CD4-positive, alpha-beta T cell treated with Interleukin-15 for 4 hours (primary cell): ENCODE measurements at places on chromosomes 1 and 21.

- DNase-seq = no peak
Measured at GRCh38 chr1:156652131-156652991, 10.4 kb downstream of the BCAN start.

GRCh38 chr1:12005488-12006166 is 13.7 kb upstream of the MIIP start:
- DNase-seq = no peak

DNA sequence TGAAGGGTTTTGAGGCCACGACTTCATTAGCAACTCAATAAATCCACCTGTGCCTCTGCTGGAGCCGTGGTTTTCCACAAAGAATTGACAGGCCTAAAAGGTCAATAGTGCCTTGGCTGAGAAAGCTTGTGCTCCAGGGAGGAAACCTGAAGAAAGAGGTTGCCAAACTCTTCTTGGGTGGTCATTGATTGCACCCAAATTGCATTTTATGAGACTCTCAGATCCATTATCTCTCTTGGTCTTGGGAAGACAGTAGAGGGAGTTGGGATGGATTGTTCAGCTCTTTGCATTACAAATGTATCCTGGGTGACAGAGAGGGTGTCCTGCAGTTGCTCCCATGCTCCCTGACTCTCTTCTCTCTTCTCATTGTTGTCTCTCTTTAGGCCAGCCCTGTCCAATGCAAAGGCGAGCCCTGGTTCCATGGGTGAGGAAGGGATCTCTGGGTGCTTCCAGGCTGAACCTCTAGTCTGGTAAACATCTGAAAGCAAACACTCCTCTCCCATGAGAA is 46.1 kb upstream of the HTR1D start:
- DNase-seq = no peak

DNA sequence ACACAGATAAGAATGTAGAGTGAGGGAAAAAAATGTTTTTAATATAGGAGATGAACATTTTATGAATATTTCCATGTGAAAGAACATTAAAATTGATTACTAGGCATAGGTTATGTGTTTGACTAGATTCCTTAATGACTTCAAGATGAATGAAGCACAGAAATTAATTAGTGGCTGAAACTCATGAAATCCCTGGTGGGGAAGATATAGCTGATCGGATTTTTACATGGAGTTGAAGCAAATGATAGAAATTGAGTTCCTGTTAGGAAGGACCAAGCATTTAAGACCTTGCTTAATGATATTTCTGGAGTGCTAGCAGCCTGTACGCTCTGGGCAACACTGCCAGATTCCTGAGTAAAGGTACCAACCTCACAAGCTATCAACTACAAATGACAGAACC is 68.9 kb upstream of the IVNS1ABP start:
- DNase-seq = no peak

DNA sequence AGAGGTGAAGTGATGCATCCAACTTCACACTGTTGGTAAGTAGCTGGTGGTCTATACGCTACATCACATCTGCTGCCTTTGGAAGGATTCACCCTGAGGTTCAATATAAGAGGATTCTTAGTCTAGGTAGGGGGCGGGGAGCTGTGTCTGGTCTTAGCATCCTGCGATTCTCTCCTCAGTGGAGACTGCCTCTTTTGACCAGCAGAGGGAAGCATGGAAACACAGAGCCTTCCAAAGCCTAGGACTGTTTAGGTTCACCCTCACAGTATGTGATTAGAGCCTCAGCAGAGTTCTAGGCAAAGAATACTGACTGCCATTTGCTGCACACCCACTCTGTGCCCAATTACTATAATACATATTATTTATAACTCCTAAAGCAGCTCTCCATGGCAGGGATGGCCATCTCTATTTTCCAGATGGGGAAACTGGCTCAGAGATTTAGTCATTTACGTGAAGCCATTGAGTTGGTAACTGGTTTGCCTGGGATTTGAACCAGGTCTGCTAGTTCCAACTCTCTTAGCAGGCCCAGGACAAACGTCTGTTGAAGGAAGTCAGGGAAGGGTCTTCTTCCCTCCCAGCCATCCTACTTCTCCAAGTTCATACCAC is 28.9 kb upstream of the EFCAB14 start:
- no peak for DNase-seq

GRCh38 chr1:31855038-31855845 is 39.4 kb upstream of the SPOCD1 start:
- DNase-seq = no peak

DNA sequence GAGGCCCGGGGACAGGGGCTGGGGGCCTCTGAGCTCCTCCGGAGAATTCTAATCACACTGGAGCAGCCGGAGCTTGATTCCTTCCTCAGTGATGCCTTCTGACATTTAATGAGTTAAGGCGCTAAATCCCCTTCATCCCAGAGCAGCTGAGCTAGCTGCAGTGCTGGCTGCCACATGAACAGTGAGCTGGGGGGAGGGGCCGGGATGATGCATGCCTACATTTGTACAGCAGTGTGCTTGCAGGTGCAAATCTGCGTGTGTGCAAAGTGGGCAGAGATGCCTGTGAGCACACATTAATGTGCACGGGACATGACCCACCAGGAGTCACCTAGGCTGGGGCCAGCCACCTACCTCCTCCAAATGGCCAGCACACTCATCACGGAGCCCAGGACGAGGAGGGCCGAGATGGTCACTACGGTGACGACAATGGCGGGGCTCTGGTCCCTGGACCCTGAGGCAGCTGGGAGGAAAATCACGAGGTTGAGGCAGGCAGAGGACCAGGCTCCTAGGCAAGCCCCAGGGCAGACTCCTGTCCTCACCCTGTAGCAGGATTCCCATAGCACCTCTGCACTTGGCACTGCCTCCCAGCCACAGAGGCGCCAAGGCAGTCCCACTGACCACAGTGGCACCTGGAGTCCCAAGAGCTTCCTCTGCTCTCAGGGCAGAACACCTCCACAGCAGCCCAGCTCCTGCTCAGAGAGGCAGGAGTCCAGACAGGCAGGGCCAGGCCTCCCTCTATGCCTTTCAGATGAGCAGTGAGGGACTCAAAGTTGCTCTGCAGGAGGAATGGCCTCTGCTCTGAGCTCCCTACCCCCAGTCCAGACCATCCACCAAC is 34.7 kb downstream of the CDCA8 start:
- no peak for DNase-seq

DNA sequence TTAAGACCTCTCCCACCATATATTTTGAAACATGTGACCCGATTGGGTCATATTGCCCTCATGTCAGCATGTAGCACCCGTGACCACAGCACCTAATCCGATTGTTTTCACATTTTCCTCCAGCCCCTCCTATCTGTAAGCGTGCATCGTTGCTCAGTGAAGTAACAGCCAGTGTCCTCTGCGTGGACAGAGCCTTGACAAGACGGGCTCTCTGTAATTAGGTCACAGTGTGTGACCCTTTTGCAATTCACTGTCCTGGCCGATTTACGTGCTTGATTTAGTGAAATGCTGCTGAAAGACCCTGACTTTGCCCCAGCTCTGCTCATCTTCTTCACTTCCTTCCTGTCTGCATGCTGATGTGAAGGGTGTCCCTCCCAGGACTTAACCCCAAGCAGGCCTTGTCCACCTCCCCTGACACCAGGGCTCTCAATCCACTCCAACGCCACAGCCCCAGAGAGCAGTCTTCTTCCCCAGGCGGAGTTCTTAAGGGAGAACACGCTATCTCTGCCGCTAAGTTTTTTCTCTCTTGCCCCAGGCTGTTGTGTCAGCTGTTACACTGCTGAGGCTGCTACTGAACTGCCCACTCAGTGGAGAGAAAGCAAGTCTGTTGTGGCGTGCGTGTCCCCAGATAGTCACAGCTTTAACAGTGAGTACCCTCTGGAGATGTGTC is 19.4 kb downstream of the URB2 start:
- DNase-seq = no peak
